ENCODE measurements at places on chromosomes 1 and 21. TPM values are rescaled to one million over a fixed set of nuclear protein-coding genes. Genes with fewer than 3 reads are reported as not detected.

DNA sequence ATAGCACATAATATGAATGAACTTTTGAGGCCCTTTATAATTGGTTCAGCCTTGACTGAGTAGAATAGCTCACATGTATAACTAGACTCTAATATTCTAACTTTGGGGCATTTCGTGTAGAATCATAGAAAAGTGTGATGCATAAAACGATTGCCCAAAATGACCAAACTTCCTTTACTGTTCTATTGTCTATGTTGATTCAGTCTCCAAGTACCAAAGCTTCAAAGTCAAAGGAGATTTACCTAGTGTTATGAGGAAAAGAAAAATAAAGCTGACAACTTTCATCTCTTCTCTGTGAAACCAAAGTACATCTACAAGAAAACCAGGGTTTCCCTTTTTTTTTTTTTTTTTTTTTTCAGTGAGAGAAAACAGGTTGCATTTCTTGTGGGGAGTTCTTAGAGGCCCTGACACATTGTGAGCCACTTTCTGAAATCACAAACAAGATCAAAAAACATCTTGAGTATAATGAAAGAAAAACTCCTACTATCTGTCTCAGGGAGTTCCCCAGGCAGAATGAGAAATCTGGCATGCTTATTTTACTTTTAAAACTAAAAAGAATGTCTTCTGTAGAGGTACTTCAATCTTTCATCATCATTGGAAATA lies 183.4 kb downstream of the TNFSF18 start:
- no peaks in the 10 kb centered on the region for H3K4me1 ChIP-seq
- no peaks in the 10 kb centered on the region for H3K36me3 ChIP-seq

- no peaks in the 10 kb centered on the region for H3K4me1 ChIP-seq
- H3K4me3 ChIP-seq: no peak overlapping the region
- H3K36me3 ChIP-seq: no peaks in the 10 kb centered on the region
- H3K27ac ChIP-seq: no peak overlapping the region
- H3K27me3 ChIP-seq: no peaks in the 10 kb centered on the region
These were observed 1341.7 kb downstream of the PLA2G4A start for GRCh38 chr1:188170411-188170810.

- H3K27ac ChIP-seq: no peak overlapping the region
- H3K4me1 ChIP-seq: no peaks in the 10 kb centered on the region
- DNase-seq: peak; percentile 88
- H3K36me3 ChIP-seq: no peaks in the 10 kb centered on the region
- H3K4me3 ChIP-seq: no peak overlapping the region
- H3K27me3 ChIP-seq: peaks cover 64% of the 10 kb centered on the region
These were observed 368.3 kb upstream of the C1orf174 start for GRCh38 chr1:4268262-4268888.

GRCh38 chr1:15757575-15758342 lies 836 bp upstream of the FBLIM1 start:
- H3K27ac ChIP-seq: peak overlapping the region; percentile 80
- H3K36me3 ChIP-seq: no peaks in the 10 kb centered on the region
- peak overlapping the region; percentile 87 for H3K4me3 ChIP-seq
- H3K4me1 ChIP-seq: peaks cover 36% of the 10 kb centered on the region

Gene OR2T1
- not detected for total RNA-seq

- no peak overlapping the region for H3K27ac ChIP-seq
- no peak for DNase-seq
- no peak overlapping the region for H3K4me3 ChIP-seq
- H3K27me3 ChIP-seq: no peaks in the 10 kb centered on the region
- H3K36me3 ChIP-seq: no peaks in the 10 kb centered on the region
- no peaks in the 10 kb centered on the region for H3K4me1 ChIP-seq
These were observed 608.3 kb upstream of the ZP4 start for GRCh38 chr1:238499021-238499420.

DNA sequence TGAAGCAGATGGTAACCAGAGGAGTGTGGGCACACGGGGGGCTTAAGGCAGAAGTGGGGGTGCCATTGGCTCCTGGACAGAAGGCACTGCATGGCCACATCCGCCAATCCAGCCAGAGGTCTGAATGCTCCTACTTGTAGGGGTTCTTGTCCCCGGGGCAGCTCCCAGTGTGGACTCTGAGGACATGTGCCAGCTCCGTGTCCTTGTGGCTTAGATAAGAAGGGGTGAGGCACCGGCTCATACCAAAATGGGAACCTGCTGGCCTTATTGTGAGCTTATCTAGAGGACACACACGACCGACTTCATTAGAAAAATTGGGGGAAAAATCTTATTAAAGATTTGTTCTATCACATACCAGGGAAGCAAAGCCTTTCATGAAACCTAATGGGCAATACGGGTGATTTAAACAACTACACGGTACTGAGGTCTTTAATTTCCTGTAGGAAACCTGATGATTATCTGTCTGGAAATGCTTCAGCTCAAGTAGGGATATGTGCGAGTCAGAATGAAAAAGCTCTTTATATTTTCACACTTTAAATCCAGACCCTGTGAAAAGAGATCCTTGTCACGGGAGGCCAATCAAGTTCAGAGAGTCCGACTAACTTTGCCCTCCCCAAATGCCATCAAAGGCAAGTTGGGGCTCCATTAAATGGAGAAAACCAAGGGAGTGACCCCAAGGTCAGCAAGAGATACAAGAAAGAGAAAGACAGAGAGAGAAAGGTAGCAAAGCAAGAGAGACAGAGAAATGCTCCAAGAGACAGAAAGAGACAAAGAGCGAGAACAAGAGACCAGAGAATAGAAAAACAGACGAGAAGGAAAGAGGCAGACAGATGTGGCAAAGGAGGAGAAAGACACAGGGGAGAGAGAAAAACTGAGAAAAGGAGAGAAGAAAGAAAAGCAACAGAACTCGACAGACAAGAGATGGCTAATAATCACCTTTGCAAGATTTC lies 14.1 kb upstream of the KCNN3 start:
- no peak for DNase-seq
- H3K4me3 ChIP-seq: no peak overlapping the region
- no peak overlapping the region for H3K27ac ChIP-seq
- H3K27me3 ChIP-seq: no peaks in the 10 kb centered on the region
- H3K36me3 ChIP-seq: no peaks in the 10 kb centered on the region

Gene ST6GALNAC3
- total RNA-seq: 2.1 TPM

Gene ACP6
- 21.5 TPM for total RNA-seq

Gene ADAMTS1
- total RNA-seq: 164 TPM

Gene CNR2
- total RNA-seq: 0.17 TPM

- no peak overlapping the region for H3K4me3 ChIP-seq
- no peak overlapping the region for H3K27ac ChIP-seq
- H3K36me3 ChIP-seq: peaks cover 46% of the 10 kb centered on the region
- no peak for DNase-seq
- H3K4me1 ChIP-seq: peaks cover 6% of the 10 kb centered on the region
- no peaks in the 10 kb centered on the region for H3K27me3 ChIP-seq
These were observed 32.9 kb upstream of the RIPK4 start for GRCh38 chr21:41799763-41800162.

Gene TMEM240
- total RNA-seq: 18.3 TPM

DNA sequence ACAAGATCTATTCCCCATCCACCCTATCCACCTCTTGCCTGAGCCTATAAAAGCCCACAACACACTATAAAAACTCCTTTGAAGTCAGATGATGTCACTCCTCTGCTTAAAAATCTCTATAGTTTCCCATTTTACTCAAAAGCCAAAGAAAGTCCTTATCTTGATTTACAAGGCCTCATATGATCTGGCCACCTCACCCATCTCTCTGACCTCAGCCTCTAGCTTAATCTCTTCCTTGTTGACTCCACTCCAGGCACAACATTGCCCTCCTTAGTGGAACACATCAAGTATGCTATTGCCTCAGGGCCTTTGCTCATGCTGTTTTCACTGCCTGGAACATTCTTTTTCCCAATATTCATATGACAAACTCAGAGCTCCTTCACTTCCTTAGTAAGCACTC lies 33.3 kb downstream of the ZNF281 start:
- no peaks in the 10 kb centered on the region for H3K4me1 ChIP-seq
- DNase-seq: no peak
- H3K27ac ChIP-seq: no peak overlapping the region
- no peaks in the 10 kb centered on the region for H3K36me3 ChIP-seq
- H3K4me3 ChIP-seq: no peak overlapping the region

Gene PTPN14
- 58.1 TPM for total RNA-seq

DNA sequence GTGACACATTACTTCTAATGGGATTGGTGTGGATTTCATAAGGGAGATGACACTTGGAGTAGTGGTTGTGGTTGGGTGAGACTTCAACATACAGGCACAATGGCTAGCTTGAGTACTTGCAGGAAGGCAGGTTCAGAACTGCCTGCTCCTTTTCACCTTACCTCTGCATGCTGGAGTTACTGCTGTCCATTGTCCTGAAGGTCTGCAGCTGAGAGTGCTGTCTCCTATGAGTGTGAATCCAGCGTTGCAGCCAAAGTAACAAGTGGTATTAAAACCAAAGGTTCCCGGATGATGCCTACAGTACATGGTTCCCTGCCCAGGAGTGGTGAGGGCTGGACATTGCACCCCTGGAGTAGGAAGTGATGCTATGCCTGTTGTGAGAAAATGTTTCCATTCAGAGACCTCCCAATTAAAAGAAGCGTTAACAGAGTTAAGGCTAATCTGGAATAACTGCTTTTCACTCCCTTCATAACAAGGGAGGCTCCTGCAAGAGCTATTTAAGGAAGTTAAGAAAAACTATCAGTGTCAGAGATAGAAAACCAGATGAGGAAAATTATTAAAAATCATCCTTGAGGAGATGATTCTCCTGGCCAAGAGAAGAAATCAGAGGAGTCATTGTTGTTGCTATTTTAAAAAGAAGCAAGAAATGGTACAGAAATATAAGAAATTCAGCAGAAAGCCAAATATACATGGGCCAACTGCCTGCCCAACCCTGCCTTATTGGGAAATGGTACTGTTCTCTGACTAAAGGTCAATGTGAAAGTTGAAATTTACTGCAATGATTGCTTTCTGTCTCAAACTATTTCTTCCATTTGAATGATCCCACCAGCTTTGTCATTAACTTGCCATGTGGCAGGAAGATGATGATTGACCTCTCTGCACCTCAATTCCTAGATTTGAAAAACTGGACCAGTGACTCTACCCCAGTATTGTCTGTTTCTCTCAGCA lies 9.8 kb upstream of the F5 start:
- H3K27me3 ChIP-seq: peaks cover 5% of the 10 kb centered on the region
- peak; percentile 84 for DNase-seq
- H3K27ac ChIP-seq: no peak overlapping the region

- H3K4me3 ChIP-seq: no peak overlapping the region
- no peaks in the 10 kb centered on the region for H3K27me3 ChIP-seq
- H3K36me3 ChIP-seq: no peaks in the 10 kb centered on the region
- H3K27ac ChIP-seq: no peak overlapping the region
- no peak for DNase-seq
- H3K4me1 ChIP-seq: peaks cover 3% of the 10 kb centered on the region
These were observed 83.7 kb upstream of the LRRC8D start for GRCh38 chr1:89736937-89737733.

DNA sequence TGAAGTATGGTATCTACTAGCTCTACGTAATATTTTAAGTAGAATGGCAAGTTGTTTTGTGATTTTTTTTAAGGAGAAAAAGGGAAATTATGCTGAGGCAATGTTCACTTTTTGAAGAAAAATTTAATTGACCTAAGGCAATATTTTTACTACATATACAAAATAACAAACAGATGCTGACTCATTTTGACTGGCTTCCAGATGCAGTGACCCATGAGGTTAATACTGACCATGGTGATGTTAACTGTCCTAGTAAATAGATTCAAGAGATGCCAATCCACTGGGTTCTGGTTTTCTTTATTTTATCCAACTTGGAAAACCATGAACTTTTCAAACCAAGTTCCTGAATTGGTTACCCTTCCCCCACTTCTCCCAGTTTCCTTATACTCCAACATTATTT lies 154.9 kb downstream of the CRB1 start:
- no peaks in the 10 kb centered on the region for H3K4me1 ChIP-seq
- H3K27me3 ChIP-seq: no peaks in the 10 kb centered on the region
- no peak overlapping the region for H3K4me3 ChIP-seq

DNA sequence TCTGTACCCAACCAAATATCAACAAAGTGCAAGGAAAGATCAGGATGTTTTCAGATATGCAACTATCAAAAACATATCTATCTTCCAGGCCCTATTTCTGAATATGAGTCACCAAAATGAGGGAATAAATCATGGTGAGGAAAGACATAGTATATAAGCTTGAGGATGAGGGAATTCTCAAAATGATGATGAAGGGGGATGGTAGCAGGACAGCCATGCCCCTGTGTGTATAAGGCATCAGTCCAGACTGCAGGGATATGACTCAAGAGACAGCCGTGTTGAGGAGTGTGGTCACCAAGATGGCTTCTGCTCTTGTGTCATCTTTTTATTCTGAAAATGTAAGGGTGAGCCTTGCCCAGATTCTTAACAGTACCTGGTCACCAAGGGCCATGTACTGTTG lies 4.4 kb upstream of the WDR64 start:
- H3K36me3 ChIP-seq: no peaks in the 10 kb centered on the region
- no peak overlapping the region for H3K4me3 ChIP-seq

Gene LRRIQ3
- total RNA-seq: not detected

GRCh38 chr1:3365523-3366125 lies 88.8 kb upstream of the ARHGEF16 start:
- H3K27ac ChIP-seq: no peak overlapping the region
- H3K4me1 ChIP-seq: peaks cover 27% of the 10 kb centered on the region
- DNase-seq: no peak
- no peak overlapping the region for H3K4me3 ChIP-seq

GRCh38 chr1:200448034-200448762 lies 38.4 kb upstream of the ZNF281 start:
- no peaks in the 10 kb centered on the region for H3K4me1 ChIP-seq
- no peak overlapping the region for H3K4me3 ChIP-seq
- DNase-seq: no peak
- no peak overlapping the region for H3K27ac ChIP-seq
- H3K36me3 ChIP-seq: no peaks in the 10 kb centered on the region
- H3K27me3 ChIP-seq: no peaks in the 10 kb centered on the region

Gene KLHDC9
- 7.9 TPM for total RNA-seq

DNA sequence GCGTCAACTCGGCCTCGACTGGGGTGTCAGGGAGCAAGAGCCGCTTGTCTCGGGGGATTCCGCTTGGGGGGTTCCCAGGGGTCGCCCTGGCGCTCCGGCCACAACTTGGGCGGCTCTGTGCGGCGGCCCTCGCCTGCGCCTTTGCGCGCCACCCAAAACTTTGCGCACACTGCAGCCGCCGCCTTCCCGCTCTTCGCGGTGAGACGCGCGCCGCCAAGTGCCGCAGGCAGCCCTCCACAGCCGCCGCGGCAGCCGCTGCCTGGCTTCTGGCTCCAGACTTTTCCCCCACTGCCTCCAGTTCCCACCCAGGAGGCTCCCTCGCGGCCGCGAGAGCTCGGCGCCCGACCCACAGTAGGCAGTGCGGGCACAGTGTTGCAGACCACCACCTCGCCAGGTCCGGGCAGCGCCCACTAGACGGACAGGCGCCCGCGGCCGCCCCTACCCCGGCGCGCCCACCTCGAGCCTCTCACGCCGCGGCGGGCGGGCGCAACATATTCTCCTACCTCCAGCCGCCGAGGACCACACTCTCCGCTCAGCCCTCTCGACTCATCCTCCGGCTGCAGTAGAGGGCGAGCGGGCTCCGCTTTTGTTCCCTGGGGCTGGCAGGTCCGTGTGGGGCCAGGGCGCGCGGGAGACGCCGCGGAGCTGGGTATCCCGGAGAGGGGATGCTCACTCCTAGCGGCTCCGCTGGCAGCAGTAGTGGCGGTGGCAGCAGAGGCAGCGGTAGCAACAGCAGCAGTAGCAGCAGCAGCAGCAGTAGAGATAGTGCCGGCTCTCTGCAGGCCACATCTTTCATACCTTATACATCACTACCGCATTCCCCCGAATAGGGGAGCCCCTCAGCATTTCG lies 296.6 kb downstream of the OMA1 start:
- no peak for DNase-seq
- peaks cover 55% of the 10 kb centered on the region for H3K27me3 ChIP-seq
- H3K4me1 ChIP-seq: peaks cover 27% of the 10 kb centered on the region
- peak overlapping the region; percentile 44 for H3K4me3 ChIP-seq
- no peaks in the 10 kb centered on the region for H3K36me3 ChIP-seq
- no peak overlapping the region for H3K27ac ChIP-seq

Gene KLF18
- total RNA-seq: not detected

Data from esophagus muscularis mucosa (tissue), 4 donors.